ENCODE measurements at places on chromosomes 6 and 20.

DNA sequence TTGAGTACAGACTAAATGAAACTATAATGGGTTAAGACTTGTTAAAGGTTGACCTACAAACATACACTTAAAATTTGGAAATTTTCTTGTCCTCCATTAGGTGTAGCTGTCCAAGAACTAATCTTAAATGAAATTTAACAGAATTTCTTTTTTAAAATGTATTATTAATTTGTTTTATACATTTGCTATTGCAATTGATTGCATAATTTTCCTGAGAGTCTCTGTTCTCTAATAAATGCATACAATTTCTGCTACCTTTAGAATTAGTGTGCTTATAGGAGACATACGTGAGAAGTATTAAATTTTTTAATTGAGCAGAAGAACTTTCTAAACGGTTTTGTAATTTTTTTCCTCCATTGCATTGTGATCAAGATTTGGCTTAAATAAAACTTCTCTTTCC, 1.5 kb downstream of the FAM135A start:
- DNase-seq: no peak

DNA sequence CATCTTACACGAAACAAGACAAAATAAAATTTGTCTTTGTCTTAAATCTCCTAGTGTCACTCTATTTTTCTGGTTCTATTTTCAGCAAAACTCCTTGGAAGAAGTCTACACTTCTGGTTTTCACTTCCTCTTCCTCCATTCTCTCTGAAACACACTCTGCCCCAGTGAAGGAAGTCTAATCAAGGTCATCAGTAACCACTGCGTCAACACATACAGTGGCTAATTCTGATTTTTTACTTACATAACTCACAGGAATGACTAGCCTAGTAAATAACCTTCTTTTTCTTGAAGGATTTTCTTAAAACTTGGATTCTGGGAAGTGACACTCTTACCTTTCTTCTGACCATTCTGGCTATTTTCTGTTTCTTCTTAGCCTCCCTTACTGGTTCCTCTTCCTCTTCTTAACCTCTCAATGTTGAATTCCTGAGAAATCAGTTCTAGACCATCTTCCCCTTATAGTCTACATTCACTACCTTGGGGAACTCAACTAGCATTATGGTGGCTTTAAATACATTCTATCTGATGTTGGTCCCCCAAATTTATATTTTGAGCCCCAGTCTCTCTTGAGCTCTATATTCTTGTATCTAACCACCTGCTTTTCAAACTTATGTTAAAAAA, 37.5 kb downstream of the AIG1 start:
- no peak for DNase-seq

GRCh38 chr20:19072988-19073387, 139.5 kb upstream of the SLC24A3 start:
- DNase-seq: no peak

- DNase-seq: no peak
Measured at GRCh38 chr6:34490390-34491090, 24.7 kb downstream of the PACSIN1 start.

DNA sequence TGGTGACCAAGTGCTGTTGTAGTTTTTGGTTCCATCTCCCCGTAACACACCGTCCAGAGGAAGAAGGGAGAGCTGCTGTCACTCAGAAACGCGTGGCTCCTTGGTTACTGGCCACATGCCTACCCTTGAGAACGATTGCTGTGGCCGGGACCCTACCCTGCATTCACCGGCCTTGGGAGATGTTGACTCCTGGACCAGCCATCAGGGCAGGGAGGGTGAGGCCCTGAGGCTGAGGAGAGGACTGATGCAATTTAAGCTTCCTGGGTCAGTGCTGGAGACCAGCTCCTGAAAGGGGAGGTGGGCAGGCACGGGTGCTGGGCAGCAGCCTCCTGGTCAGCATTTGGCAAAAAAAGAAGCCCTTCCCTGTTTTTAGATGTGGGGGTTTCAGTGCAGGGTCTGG, 31.5 kb downstream of the ERMARD start:
- DNase-seq: no peak

DNA sequence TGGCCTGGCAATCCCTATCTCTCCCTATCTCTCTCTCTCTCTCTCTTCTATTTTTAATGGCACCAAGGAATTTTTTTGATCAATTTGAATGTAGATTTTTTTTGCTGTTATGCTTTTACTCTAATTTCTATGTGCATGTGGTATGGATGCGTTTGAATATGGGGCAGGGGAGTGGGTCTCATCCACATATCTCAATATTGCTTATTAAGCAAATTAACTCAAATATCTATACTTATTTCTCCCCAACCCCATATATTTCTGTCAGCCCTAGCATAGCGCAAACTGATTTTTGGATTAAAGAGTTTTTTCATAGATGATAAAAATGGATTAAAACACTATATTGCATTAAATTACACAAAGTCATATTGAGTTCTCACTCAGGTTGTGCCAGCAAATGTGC, 210.2 kb downstream of the KHDRBS2 start:
- no peak for DNase-seq

DNA sequence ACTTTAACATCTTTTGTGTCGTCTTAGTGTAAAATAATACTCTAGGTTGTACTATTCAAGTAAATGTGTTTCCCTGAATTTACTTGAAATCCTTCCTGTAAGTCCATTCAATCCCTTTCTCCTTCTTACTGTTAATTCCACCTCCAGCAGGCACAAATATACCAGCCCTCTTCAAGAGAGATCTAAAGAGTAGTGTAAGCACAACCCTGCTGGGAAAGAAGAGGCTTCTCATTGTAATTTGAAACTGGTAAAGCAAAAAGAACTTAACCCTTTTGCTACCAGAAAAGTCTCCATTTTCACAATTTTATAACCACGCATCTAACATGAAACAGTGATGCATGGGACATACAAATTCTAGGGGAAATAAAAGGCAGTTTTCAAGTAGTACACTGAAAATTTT, at the start of gene BMP5:
Gene BMP5 (minus strand): TSS at position 191 of the 400 bp plus-strand sequence. CDS start 725 bp downstream, outside the sequence.
- DNase-seq: no peak

All from fibroblast of mammary gland (primary cell).